ENCODE measurements at places on chromosomes 2 and 18.
A peak's percentile ranks its signal among the peaks of the same experiment; 100 is the strongest.

DNA sequence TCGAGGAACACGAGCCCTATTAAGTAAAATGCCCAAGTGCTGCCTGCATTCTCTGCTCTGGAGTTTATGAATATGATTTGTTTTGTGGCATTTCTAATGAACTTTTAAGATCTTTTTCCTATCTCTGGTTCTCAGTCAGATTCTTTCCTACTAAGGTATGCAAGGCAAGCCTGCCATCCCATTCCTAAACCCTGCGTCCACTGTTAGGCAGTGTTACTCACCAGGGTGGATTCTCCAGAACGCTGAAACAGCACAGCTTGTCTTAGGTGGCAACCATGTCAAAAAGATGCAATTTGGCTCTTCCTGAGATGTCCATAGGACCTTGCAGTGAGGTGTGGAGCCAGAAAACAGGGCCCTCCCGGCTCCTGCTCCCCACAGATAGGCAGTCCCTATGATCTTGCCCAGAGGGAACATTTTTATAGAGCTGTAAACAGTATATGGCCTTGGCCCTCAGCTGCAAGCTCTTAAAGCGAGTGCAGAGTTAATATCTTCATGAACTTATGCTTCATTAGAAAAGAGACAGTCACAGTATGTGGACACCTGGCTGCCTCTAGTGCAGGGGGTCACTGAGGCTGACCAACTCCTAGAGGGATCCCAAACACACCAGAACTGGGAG lies 84.4 kb downstream of the TPGS2 start:
- DNase-seq = peak; percentile 15

DNA sequence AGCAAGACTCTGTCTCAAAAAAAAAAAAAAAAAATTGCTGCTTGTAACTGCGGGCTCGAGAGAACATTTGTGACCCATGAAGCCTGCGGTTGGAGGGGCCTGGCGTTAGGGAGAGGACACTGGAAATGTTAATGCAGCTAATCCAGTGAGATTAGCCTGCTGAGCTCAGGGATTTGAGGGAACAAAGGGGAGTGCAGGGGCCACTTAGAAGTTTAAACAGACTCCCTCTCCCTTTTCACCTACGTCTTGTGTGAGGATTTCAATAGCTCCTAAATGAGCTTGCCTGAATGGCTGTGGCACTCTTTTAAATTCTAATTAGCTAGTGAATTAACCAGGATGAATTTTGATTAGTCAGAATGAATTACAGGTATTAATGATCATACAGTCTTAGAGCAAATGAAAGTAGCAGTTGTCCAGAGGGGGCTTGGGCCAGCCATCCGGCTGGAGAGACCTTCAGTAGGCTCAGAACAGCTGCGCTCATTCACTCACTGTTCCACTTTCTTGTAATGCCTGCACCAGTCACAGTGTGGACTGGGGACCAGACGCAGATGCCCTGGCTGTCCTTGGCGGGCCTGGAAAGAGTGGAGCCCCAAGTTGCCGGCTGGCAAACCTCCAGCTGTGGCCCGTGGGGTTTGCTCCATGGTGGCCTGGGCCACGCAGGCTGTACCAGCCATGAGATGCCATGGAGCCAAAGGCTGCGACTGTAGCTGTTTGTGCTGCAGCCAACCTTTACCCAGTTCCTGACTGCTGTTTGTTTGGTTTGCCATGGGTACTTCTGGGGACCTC lies 20.8 kb downstream of the LDLRAD4 start:
- no peak for DNase-seq

- DNase-seq = no peak
Observed at GRCh38 chr2:56263876-56264275, 80.1 kb downstream of the CCDC85A start.

DNA sequence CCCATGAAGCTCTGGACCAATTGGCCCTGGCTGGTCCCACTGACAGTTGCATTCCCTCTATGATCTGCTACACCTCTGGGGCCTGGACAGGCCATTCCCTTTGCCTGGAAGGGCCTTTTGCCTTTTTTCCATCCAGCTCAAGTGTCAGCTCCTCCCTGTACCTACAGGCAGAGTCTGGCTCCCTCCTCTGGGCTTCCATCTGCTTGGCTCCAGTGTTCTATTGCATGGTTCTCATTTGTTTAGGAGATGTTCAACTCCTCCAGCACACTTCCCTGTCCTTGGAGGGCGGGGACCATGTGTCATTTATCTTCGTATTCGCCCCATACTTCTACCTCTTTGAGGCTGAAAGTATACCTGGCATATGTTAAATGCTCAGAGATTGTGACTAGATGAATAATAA lies 61.1 kb downstream of the PRKCE start:
- DNase-seq = no peak

DNA sequence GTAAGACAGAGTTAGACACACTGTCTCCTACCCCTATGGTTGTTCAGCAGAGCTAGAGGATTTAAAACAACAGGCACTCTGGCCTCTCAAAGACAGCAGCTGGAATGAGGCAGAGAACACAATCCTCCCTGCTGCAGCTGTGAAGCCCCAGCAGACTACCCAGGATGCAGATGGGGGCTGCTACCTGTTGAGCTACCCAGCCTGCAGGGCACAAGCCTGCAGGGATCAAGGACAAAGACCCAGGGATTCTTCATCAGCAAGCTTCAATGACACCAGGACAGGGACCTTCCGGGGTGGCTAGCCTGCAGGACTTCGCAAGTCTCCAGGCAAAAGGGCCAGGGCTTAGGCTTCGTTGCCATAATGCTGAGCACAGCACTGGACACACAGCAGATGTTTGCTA lies 27.2 kb downstream of the GALNT14 start:
- no peak for DNase-seq

- DNase-seq = no peak
Observed at GRCh38 chr2:97779141-97779540, 65.8 kb downstream of the ZAP70 start.

- peak; percentile 59 for DNase-seq
Observed at GRCh38 chr18:44708451-44709083, 27.9 kb downstream of the SETBP1 start.

DNA sequence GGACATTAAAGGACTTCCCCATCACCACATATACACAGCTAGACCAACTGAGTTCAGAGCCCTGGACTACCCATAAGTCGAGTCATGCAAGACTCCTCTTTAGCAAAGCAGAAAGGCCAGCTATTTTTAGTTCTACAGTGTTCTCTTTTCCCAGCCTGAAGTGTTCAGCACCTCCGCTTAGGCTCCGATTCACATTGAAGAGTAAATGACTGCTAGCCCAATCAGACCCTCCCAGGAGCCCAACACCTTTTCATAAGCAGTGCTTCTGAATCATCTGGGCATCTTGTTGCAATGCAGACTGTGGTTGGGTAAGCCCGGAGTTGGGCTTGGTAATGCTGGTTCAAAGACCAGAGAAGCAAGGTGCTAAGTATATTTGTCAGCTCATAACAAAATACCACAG lies 138.6 kb upstream of the MSH6 start:
- no peak for DNase-seq

- DNase-seq = no peak
Observed at GRCh38 chr2:191128172-191128910, 22.5 kb downstream of the STAT4 start.

DNA sequence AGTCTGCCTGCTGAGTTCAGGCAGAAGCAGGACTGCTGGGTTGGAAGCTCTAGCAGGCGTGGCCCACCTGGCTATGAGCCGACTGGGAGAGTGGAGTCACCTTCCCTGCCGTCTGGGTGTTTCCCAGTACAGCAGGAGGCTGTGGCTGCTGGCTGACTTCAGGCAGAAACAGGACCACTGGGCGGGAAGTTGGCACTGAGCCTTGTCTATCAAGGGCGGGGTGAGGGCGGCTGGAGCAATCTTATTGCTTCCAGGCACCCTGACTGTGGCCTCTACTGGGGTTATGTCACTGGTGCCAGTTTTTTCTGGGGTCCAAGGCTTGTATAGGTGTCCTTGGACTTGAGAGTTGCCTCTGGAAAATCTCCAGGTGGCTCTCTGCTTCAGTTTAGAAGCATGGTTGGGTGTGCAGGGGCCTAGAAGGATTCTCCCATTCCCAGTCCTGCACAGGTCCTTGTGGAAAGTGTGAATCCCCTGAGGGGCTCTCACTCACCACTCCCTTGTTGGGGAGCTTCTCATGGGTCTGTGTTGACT lies 30.5 kb downstream of the LTBP1 start:
- peak; percentile 59 for DNase-seq

DNA sequence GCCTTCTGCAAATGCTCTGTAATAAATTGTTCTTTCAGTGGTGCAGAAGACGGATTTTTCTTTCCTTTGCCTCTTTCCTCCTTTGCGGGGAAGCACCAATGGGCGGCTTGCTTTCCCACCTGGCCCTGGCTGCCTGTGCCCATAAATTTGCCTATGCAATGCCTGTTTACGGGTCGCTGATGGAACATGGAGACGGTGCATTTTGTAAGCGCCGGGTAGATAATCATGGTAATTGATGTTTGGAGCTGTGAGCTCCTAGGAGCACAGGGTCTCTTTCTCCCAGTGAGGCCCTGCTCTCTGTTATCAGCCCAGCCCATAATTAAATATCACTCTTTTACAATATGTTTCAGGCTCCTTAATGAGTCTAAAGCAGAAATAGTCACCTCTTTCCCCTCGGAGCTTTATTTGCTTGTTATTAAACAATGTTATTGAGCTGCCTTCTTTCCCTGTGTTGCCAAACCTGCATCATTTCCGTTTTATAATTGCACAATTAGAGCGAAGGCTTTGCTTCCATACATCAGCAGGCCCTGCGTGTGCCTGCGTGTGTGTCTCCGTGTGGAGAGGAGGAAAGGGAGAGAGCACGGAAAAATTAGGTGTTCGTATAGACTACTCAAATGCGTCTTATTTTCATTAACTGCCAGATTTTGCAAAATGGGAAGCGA lies 437.4 kb upstream of the POU3F3 start:
- no peak for DNase-seq

GRCh38 chr2:9814129-9814868 lies 29.0 kb upstream of the TAF1B start:
- no peak for DNase-seq

GRCh38 chr2:4900861-4901770 lies 791.1 kb upstream of the SOX11 start:
- no peak for DNase-seq

- no peak for DNase-seq
Observed at GRCh38 chr2:8605351-8606065, 76.3 kb upstream of the ID2 start.

DNA sequence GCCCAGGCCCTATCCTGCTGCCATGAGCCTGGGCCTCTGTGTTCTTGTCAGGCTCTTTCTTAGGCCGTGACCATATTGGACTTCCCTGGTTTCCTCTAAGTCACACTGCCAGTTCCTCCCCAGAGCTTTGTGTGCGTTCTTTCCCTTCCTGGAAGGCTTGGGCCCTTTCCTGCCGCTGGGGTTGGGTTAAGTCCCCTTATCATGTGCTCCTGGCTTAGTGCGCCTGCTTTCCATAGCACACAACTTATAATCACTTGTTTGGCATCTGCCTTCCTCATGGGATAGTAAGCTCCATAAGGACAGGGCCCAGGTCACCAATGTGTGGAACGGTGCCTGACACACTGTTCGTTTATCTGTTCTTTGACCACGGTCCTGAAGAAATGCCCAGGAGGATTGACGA lies 31.3 kb downstream of the NIFK start:
- no peak for DNase-seq

DNA sequence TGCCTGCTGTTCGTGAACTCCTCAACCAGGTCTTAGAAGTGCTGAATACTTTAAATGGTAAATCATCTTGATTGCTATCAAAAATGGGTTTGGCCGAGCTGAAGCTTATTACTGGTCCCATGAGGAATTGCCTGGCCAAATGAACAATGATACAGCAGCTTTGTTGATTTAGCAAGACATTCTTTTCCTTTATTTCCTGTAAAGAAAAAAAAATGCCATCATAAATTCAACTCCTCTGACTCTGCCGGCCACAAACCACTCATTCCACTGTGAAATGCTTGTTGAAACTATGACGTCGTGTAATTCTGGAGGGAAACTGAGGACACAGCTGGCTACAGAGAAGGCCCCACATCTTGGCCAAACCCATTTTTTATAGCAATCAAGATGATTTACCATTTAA lies 74.2 kb upstream of the ID2 start:
- peak; percentile 95 for DNase-seq

- DNase-seq = peak; percentile 94
Observed at GRCh38 chr2:202152104-202152715, 79.2 kb downstream of the KIAA2012 start.

GRCh38 chr2:175393851-175394250 lies 212.3 kb upstream of the ATP5MC3 start:
- no peak for DNase-seq

DNA sequence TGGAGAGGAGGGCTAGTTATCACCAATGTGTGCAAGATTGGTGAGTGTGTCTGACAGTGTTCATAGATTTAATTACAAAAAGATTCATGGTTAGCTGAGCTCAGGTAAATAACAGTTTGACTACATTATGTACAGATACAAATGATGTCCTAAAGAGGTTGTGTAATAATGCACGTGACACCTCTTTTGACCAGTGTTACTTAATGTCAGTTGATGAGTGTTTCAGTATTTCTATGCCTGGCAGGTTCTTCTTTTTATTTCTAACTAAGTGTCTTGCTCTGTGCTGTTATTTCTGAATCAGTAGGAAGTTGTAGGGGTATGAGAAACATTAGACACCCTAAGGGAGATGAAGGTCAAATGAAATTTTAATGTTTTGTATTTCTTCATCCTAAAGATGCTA lies 7.9 kb upstream of the INHBB start:
- DNase-seq = no peak

DNA sequence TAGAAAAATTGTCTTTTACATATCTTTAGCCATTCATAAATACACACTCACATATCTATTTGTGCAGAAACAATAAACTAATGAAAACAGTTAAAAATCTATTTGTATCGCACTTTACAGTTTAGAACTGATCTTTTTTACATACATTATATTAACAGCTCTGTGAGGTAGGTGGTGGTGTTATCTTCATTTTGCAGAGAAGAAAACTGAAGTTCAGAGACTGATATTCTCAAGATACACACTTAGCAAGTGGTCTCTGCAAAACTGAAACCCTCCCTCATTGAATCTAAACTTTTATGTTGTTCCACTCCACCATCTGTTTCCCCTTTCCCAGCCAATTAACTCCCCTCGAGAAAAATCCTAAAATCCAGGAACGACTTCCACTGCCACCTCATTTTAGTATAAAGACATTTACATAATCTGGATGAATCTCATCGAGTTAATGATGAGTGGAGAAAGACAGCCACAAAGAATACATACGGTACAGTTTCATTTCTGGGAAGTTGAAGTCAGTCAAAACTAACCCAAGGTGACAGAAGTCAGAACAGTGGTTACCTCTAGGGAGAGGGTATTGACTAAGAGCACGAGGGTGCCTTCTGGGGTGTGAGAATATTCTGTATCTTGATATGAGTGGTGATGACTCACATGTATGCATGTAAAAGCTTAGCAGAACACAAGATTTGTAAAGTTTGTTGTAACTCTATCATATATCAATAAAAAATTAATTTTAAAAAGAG lies 524.2 kb upstream of the TCF4 start:
- DNase-seq = peak; percentile 53

DNA sequence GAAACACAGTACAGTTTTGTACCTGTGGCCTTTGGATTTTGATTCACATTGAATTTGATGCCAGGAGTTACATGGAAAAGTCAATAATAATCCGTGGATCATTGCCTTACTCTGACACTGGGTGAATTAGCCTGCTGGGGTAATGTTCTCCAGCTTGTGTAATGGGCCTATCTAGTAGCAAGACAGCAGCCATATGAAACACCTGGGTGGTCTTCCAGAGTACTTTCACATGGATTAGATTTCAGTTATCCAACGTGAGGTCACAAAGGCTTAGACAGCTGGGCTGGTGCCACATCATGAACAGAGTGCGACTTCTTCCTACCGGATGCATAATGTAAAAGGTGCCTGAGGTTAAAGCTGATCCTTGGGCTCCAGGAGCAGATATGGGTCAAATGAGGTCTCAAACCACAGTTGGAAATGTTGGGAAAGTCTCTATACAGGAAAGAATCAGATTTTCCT lies 486.8 kb downstream of the PARD3B start:
- DNase-seq = no peak
